ENCODE measurements at places on chromosomes 5 and 9.

- no peak for DNase-seq
Measured at GRCh38 chr9:113375057-113376023, 1.4 kb downstream of the HDHD3 start.

- DNase-seq, result no peak
Measured at GRCh38 chr9:95383185-95383676, 65.7 kb upstream of the FANCC start.

- no peak for DNase-seq
Measured at GRCh38 chr5:61053937-61054336, 108.3 kb downstream of the SMIM15 start.

GRCh38 chr9:120841930-120842684, 615 bp downstream of the PSMD5 start:
- no peak for DNase-seq

- DNase-seq, result no peak
Measured at GRCh38 chr5:104513121-104513602, 950.6 kb upstream of the NUDT12 start.

DNA sequence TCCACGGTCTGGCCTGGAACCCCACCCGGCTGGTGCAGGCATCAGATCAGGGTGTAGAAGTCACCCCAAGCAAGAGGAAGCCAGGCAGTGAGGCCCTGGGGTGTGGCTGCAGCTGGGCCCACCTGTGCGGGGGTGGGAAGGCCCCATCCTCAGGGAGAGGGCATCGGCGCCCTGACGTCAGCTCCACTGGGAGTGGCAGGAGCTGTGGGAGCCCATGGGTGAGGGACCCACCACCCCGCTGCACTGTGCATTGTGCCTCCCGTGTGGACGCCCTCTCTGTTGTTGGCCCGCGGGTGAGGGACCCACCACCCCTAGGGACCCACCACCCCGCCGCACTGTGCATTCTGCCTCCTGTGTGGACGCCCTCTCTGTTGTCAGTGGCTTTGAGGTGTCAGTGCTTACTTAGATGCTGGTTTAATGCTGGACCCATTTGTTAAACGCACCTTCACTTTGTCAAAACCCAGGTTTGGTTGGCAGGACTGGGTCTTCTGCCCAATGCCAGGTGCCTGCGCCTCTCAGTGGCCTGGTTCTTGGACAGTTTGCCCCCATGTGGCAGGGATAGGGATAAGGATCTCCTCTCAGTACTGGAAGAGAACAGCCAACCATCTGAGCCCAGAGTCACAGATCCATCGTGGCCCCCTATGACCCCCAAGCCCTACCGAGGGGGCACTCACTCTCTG, 6.9 kb upstream of the EXOC3 start:
- DNase-seq, result no peak

DNA sequence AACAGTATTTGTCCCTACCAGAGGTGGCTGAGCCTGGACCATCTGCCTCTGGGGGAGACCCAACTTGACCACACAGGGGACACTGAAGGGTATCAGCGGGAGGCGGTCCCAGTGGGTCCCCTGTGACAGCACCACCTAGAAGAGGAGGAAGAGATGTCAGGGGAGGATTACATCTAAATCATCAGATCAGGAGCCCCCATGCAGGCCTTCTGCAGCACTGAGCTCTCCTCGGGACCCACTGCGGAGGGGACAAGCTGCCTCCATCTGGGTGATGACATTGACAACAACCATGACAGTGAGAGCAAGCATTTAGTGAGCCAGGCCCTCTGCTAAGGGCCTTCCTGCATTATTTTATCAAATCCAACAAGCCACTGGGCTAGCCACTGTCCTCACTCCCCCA, 12.3 kb downstream of the ORM2 start:
- no peak for DNase-seq

DNA sequence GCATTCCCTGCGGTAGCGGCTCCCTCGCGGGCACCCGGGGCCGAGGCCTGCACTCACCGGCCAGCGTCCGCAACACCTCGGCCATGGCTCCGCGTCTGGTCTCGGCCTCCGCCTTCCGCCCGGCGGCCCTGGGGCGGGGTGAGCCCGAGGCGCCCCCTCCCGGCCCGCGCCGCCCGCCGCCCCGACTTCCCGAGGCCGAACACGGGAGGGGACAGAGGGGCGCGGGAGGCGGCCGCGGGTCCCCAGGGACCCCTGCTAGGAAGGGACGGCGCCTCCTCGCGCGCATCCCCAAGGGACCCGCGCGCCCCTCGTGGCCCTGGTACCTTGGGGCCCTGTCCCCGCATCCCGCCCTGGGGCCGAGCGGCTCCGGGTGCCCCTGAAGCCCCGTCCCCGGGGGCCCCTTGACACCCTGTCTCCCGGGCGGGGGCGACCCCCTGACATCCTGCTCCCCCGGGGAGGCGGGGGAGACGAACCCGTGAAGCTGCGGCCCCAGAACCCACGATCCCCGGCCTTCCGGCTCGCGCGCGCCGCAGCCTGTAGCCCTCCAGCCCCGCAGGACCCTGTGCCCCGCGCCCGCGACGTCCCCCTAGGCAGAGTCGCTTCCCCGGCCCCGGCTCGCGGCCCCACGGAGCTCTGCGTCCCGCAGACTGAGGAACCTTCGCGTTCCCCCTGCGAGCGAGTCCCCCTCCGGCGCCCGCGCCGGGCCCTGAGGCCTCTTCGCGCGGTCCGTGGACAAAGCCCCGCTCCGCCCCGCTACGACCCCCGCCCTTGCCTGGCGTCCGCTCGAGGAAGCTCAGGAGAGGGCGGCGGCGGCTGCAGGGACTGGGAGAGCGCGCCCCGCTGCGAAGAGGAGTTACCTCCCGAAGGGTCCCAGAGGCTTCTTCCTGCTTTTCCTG, at the start of gene ABO:
Gene ABO, minus strand, starts transcription at position 97 of the 896 bp plus-strand sequence.
- DNase-seq, result no peak

- DNase-seq, result no peak
Measured at GRCh38 chr9:98391867-98392266, 136.4 kb upstream of the TBC1D2 start.

- DNase-seq, result no peak
Measured at GRCh38 chr9:543478-543877, 298.0 kb upstream of the DMRT1 start.

DNA sequence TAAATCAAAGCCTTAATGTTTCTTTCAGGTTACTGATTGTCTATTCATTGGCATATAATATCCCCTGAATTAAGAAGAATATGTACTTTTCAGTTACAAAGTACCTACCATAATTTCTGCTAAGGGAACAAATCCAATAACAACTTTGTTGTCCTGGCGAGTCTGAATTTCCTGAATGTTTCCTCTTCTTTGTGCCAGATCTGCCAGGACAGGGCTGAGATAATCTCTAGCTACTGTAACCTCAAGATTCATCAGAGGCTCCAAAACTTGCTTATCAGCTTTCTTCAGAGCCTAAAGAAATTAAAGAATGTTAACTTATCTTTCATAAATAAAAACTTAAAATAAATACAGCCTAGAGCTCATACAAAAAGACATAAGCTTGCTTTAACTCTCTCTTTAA, 37.2 kb downstream of the HEXB start:
- DNase-seq, result no peak

GRCh38 chr5:177306674-177307543, 3.3 kb downstream of the PRELID1 start:
- DNase-seq, result no peak

- no peak for DNase-seq
Measured at GRCh38 chr9:22332202-22332601, 114.4 kb upstream of the DMRTA1 start.

- DNase-seq, result no peak
Measured at GRCh38 chr5:124960266-124960665, 213.8 kb upstream of the ZNF608 start.

- no peak for DNase-seq
Measured at GRCh38 chr5:169700611-169701010, 63.5 kb downstream of the DOCK2 start.

- DNase-seq, result peak; percentile 39
Measured at GRCh38 chr9:29830821-29831220, 2257.5 kb upstream of the C9orf72 start.

DNA sequence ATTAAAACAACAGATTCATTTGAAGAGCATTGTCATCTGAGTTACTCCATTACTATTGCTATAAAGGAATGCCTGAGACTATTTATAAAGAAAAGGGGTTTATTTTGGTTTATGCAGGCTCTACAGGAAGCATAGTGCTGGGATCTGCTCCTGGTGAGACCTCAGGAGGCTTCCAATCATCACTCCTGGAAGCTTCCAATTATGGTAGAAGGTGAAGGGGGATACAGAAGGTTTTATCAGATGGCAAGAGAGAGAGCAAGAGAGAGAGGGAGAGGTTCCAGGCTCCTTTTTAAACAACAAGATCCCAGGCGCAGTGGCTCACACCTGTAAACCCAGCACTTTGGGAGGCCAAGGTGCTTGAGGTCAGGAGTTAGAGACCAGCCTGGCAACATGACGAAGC, 63.5 kb downstream of the ASS1 start:
- no peak for DNase-seq

DNA sequence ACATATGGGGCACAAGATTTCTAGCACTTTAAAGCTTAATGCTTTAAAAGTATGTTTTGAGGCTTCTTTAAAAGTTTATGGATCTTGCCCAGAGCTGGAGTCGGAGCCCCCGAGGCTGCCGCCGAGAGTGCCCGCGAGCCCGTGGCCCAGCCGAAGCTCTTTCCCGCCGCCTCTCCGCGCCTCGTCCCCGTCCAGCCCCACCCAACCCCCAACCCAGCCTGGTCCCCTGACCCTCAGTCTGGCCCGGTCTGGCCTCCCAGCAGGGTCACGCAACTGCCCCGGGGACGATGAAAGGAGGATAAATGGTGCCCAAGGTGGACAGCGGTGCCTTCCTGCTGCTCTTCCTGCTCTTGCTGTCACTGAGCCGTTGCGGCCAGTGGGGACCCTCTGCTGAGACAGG, 1.7 kb downstream of the TSSK1B start:
- DNase-seq, result no peak

- no peak for DNase-seq
Measured at GRCh38 chr5:122152266-122152900, 23.0 kb downstream of the ZNF474 start.

GRCh38 chr5:141945511-141946051, 12.4 kb downstream of the PCDH12 start:
- DNase-seq, result no peak

DNA sequence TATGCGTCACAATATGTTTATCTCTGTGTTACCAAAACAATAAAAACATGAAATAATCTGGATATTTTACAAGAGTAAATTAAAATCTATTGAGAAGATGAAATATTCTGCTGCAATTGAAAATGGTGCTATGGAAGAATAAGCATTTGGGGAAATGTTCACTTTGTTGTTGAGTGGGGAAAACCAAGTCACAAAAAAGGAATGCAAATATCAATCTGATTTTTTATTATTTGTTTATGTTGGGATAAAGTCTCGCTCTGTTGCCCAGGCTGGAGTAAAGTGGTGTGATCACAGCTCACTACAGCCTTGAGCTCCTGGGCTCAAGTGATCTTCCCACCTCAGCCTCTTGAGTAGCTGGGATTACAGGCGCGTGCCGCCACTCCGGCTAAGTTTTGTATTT, 8.6 kb upstream of the F2RL1 start:
- no peak for DNase-seq

- no peak for DNase-seq
Measured at GRCh38 chr9:81534138-81534875, 155.0 kb downstream of the TLE1 start.

GRCh38 chr9:111632060-111632459, 926 bp downstream of the DNAJC25 start:
- DNase-seq, result no peak

DNA sequence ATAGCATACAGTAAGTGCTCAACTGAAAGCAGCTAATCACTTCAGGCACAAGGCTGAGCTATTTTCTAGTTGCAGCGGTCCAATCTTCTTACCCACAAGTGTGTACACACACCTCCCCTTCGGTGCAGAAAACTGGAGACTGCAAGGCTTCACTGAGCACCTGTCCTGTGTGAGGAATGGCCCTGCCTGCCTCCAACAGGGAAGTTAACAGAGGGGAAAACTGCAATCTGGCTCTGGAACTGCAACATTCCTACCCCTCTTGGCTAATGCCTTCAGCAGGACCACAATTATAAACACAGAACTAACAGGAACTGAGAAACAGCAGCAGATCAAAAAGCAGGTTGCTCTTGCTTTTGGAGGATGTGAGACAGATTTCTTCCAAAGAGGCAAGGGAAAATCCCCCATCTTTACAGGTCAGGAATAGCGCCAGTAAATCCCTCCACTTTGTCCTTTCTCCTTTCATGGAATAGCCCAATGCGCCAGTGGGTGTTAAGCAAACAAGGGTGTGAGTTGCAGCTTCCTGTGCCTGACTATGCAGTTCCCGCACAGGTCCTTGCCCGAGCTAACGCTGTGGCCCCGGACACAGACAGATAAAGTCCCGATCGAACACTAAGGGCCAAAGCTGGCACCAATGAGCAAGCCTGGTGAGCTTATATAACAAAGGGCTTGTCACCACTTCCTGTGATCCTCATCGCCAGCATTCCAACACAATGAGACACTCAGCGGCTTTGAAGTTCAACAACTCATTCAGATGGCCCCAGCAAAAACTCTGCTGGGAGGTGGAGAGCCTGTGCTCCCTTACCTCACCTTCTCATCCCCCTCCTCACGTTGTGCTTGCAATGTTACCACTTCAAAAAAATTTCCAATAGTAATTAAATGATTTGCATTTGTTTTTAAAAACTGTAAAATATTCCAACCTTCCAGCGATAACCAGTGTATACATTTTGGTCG, 21.5 kb downstream of the SHB start:
- no peak for DNase-seq

DNA sequence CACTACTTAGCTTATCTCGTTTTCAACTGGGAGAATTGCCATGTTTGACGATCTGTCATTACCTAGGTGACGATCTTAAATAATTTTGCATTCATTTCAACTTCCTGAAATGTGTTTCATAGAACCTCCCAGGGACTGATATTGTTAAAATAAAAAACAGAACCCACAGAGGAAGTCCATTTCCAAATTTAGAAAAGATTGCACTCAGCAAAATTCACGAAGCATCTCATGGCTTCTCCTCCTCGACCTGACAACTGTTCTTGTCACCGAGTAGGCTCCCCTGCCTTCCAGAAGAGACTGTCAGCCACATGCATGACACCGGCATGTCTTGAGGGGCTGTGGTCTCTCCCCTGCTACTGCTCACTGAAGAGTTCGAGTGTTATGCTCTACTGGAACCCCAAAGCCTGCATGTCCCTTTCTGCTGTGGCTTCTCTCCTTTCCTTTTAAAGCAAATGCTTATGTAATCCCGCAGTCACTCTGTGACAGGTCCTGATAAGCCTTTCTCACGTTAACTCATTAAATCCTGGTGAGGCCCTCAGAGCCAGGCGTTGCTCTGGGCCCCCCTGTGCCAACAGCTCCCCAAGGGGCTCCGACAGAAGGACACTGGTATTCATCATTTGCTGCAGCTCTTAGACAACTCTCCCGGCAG, 26.8 kb upstream of the ANKRD33B start:
- DNase-seq, result no peak

DNA sequence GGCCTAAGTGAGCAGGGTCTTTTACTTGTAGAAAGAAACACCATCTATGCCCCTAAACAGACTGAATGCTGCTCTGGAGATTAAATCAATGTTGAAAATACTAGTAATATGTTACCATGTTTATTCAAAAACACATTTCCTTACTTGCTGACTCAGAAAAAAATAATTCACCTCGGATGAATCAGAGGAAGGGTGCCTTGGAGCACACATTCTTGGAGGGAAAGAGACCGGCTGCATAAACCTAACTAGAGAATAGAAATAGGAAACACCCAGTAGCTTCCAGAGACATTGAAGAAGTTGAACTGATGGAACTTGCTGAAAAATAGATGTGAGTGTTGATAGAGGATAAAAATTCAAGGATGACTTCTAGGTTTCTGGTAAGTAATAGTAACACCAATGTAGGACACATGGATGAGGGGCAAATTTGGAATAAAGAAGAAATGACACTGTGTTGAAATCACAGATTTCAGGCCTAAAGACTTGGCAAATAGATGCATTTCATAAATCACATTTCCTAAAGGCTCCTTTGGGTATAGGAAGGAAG, 76.9 kb upstream of the MINAR2 start:
- no peak for DNase-seq
